ENCODE measurements at places on chromosomes 12 and 14. TPM values are rescaled to one million over a fixed set of nuclear protein-coding genes. Genes with fewer than 3 reads are reported as not detected.
A peak's percentile ranks its signal among the peaks of the same experiment; 100 is the strongest.

DNA sequence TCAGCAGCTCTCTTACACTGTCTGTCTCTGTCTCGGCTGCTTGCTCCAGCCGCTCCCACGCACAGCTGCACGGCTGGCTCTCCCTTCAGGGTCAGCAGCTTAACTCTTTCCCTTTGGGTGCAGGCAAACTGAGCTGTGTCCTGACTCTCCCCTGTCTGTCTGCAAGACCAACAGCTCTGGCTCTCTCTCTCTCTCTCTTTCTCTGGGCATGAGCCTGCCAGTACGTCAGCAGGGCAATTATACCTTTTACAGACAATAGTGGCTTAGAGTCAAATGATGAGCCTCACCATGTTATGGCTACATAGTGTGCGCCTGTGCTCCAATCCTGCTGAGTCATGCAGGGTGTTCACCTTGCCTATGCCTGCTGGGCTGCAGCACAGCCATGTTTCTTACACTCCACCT lies 120.5 kb upstream of the DDHD1 start:
- no peak for DNase-seq

GRCh38 chr12:55935738-55936151 lies 4.8 kb downstream of the DGKA start:
- DNase-seq = peak; percentile 61

DNA sequence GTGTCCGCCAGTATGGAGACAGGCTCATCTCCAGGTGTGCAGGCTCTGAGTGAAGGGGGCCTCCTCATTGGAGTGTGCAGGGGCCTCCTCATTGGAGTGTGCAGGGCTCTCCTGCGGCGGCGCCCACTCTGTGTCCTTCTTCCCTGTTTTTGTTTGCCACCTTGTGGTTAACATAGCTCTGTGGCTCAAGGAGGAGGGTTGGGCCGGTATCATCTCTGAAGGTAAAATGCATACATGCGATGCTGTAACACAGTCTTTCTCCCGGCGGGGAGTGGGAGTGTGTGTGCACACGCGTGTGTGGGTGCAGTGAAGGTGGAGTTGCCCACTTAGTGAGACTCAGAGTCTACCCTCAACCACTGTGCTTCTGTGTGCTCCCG lies 429.4 kb downstream of the ZFP36L1 start:
- DNase-seq = no peak

DNA sequence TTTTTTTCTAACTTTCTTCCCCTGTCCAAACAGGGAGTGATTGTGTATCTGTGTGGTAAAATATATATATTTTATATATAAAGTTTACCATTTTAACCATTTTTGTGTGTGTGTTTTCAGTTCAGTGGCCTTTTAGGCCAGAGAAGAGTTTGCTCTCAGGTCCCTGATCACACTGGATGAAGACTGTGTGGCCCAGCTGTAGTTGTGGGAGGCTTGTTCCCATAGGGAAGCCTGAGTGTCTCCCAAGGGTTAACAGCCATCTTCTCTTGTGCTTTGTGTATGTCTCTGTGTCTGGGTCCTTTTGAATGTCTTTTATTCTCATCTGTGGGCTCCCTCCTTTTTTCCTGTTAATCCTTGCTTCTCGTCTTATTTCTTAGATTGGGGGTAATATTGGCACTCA lies 23.4 kb downstream of the CGRRF1 start:
- no peak for DNase-seq

GRCh38 chr12:53078425-53079225 lies 565 bp downstream of the SPRYD3 start:
- no peak for DNase-seq

GRCh38 chr14:68633131-68633991 lies 159.5 kb downstream of the ZFP36L1 start:
- no peak for DNase-seq

DNA sequence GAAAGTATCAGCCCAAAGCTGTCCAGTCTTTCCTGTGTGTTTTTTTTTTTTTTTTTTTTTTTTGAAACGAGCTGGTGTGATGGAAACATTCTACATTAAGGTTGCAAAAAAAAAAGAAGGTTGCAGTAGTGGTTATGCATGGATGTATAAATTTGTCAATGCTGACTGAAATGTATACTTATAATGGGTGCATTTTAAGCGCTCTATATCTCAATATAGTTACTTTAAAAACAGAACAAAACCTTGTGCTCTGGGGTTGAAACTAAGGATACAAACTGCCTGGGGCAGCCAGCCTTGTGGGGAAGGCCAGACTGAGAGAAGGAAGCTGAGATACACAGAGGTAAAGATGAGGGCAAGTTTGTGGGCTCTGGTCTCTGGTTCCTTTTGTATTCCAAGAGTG lies 87.3 kb upstream of the RMST start:
- DNase-seq = no peak

- DNase-seq = peak; percentile 65
These were observed 2.3 kb upstream of the ITGA5 start for GRCh38 chr12:54421175-54421878.

DNA sequence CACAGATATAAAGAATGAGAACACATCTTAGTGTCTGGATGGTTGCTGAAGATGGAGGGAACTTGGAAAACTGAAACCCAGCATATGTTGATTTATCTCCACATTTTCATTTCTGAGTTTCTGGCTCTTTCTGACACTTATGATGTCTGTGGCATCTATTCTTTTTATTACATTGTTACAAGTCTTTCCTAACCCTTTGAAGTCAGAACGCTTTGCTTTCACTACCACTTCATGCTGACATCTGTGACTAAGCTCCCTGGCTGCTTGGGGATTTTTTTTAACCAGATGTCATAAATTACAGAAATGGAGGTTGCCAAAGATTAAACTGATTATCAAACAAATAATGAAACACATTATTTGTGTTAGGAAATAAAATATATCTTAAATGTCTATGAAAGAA lies 188.7 kb downstream of the KITLG start:
- no peak for DNase-seq

- no peak for DNase-seq
These were observed 60.9 kb upstream of the FZD10 start for GRCh38 chr12:130101370-130101769.

DNA sequence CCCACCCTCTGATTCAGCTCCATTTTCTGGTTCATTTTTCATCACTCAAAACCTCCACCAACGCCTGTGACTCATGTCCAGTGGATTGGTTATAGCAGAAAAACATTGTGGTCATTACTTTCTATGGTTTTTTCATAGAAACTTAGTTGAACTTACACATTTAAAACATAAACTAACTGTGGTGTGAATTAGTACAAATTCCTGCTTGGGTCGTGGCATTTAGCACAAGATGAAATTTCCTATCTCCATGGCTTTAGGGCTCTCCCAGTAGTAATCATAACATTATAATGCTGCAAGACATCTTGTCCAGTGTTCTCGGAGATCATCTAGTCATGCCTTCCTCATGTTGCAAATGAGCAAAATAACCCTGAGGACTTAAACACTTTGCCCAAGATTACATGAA lies 7.1 kb downstream of the RNASE7 start:
- no peak for DNase-seq

- no peak for DNase-seq
These were observed 144.4 kb upstream of the ARHGAP5 start for GRCh38 chr14:31932675-31933074.

DNA sequence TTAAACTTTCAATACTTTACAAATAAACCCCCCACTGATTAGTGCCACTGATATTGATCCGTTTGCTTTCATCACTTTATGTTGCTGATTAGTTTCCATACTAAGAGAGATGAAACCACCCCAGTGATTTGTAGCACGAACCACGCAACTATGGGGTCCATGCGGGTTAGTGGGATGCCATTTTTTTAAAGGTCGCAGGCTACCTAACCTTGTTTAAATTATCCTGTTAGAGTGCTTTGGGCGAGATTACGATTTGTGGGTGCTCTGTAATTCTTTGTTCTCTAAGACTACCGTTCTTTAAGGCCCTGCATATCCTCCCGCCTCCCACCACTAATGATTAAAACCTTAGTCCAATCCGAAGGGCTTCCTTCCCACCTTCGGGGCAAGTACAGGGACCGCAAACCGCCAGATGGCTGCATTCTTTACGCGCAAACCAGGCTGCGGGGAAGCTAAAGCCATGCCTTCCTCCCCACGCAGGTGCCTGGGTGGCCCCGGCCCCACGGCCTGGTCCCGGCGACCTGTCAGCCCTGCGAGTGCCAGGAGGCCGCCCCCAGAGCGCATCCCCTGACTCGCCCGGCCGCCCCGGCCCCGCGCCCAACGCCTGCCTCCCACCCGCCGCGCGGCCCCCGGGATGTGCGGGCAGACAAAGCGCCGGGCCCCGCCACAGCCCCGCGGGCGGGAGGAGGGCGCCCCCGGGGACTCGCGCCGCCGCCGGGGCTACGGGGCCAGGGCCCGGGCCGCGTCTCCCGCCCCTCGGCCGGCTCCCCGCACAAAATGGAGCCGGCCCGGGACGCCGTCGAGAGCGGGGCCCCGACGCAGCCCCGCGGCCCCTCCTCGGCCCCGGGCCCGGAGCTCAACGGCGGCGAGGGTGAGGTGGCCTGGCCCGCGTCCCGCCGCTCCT lies 759 bp downstream of the NFYB start:
- no peak for DNase-seq

- DNase-seq = peak; percentile 78
These were observed 907 bp upstream of the EFS start for GRCh38 chr14:23365732-23366425.

- no peak for DNase-seq
These were observed 101.6 kb downstream of the BRMS1L start for GRCh38 chr14:35927727-35928126.

- DNase-seq = no peak
These were observed 6.2 kb downstream of the DUSP6 start for GRCh38 chr12:89345830-89346740.

DNA sequence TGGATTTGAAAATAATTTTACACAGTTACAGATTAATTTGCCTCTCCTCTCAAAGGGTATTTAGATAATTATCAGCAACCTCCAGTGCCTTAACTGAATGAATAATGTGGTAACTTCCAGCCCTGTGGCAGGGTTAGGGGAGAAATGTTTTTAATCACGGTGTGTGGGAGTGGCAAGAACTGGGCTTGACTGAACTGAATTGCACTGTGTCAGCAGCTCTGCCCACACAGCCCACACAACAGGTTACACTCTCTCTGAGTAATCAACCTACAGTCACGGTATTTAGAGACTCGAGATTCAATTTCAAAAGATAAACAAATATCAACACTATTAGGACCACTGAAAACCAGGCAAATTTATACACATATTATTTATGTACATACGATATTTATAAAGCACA lies 198.5 kb downstream of the KCNC2 start:
- no peak for DNase-seq

DNA sequence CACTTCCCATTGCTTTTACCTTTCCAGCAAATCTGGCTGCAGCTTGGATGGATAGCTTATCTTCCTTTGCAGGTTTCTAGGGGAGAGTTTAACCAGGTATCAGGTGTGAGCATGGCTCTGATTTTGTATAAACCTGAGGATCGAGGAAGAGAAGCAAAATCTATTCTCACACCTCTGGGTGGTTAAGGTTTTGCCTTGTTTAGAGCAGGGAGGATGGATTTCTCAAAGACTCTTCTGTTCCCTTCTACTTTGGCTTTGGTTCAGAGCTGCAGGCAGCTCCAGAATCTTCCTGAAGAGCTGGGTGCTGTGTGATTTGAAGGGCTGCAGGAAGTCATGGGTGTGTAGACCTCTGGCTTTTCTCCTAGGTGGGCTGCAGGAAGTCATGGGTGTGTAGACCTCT lies 1.7 kb downstream of the JDP2 start:
- no peak for DNase-seq

GRCh38 chr12:122215771-122216170 lies 10.1 kb downstream of the DIABLO start:
- DNase-seq = no peak

GRCh38 chr12:104212516-104212915 lies 3.1 kb upstream of the TXNRD1 start:
- no peak for DNase-seq

- DNase-seq = no peak
These were observed at the start of gene NEUROD4 for GRCh38 chr12:55019784-55020183. Gene NEUROD4, plus strand, starts transcription at chr12:55019974. Its CDS starts 6,466 bp downstream, at chr12:55026440.

- DNase-seq = no peak
These were observed 219.0 kb downstream of the NTF3 start for GRCh38 chr12:5650829-5651461.

DNA sequence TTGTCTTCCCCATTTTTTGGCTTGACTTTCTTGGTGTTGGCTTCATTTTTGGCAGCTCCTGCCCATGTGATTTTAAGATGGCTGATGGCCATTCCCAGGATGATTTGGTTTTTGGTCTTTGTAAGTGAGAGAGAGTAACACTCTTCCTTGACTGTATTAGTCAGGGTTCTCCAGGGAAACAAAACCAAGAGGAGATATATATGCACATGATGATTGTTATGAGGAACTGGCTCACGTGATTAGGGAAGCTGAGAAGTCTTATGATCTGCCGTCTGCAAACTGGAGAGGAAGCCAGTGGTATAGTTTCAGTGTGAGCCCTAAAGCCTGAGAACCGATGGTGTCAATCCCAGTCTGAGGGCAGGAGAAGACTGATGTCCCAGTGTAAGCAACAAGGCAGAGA lies 146.6 kb downstream of the NRXN3 start:
- no peak for DNase-seq

GRCh38 chr14:22271838-22272799 lies 316.9 kb downstream of the DAD1 start:
- no peak for DNase-seq

DNA sequence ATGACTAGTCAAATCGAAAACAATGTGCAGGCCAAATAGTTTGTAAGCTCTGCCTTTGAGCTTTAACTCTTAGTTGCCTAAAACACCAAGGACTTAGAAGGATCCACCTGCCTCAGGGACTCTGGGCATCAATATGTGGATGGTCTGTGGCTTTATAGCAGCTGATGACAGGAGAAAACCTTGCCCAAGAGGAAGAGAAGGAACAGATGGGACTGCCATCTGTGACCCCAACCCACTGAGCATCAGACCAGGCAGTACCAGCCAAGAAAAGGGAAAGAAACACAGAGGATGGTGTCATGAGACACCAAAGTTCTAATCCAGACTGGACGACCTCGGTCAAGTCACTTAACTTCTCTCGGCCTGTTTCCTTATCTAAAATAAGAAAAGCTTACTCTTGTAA lies 12.7 kb downstream of the TGFB3 start:
- no peak for DNase-seq

GRCh38 chr12:42186793-42187192 lies 42.1 kb upstream of the GXYLT1 start:
- no peak for DNase-seq

DNA sequence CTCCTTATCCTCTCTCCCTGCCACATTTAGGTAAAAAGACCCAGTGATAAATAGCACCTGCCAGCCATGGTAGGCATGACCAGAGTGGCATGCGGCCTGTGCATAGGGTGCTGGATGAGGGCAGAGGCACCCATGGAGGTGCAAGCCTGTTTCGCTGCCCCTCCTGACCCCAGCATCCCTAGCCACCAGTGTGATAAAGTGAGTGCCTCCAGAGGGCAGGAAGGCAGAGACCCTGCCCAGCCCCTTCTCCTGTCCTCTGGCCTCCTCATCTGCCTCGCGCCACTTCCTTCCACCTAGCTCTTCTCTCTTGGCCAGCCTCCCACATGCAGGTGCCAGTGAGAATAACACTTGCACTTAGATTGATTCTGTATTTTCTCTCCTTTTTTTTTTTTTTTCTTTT lies 108.3 kb upstream of the FUT8 start:
- no peak for DNase-seq

GRCh38 chr14:24381363-24382063 lies 13.5 kb downstream of the NFATC4 start:
- DNase-seq = no peak

GZMH gene
- 0.96 TPM for total RNA-seq

FGD4 gene
- total RNA-seq = 47.5 TPM

LRP1-AS gene
- not detected for total RNA-seq

WIF1 gene
- not detected for total RNA-seq

JDP2 gene
- 213 TPM for total RNA-seq

CIDEB gene
- total RNA-seq = 72.8 TPM

PIANP gene
- total RNA-seq = not detected

USP44 gene
- 5.7 TPM for total RNA-seq

ADGRD1 gene
- 46.9 TPM for total RNA-seq

PLEKHG7 gene
- total RNA-seq = not detected

NINJ2 gene
- 24.1 TPM for total RNA-seq

PELI2 gene
- 17.1 TPM for total RNA-seq

Data from ascending aorta (tissue), 2 donors.